ENCODE measurements at places on chromosomes 7 and 10. TPM values are rescaled to one million over a fixed set of nuclear protein-coding genes. Genes with fewer than 3 reads are reported as not detected.

DNA sequence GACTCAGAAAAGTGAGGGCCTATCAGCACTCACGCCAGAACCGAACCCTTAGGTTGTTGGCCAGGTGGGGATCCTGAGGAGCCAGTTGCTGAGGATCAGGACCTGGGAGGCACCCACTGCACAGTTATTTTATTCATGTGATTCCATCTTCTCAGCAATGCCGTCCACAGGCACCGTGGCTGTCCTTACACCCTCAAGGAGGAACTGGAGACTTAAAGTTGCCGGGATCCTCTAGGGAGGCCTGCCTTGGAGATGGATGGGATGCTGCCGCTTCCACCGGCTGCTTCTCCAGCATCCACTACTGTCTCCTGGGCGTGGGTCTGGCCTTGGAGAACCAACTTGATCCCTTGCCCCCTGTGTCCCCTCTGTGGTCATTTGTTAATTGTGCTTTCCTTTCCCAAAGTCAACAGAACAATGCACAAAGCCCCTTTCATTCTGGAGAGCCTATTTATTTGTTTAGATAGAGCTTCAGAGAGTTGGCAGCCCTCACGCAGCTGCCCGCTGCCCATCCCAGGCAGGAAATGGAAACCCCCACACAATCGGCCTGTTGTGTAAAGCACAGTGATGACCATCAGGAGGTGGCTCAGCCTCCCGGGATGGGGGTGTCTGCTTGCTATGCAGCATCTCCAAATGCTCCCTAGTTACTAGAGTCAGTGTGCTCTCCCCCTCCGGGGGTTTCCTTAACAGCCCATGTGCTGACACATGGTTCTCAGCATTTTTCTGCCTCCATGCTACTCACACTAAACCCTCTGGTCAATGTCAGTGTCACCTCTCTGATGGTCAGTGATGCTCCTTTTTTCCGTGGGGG is 52.9 kb upstream of the IGFBP3 start:
- DNase-seq: peak; percentile 9

DNA sequence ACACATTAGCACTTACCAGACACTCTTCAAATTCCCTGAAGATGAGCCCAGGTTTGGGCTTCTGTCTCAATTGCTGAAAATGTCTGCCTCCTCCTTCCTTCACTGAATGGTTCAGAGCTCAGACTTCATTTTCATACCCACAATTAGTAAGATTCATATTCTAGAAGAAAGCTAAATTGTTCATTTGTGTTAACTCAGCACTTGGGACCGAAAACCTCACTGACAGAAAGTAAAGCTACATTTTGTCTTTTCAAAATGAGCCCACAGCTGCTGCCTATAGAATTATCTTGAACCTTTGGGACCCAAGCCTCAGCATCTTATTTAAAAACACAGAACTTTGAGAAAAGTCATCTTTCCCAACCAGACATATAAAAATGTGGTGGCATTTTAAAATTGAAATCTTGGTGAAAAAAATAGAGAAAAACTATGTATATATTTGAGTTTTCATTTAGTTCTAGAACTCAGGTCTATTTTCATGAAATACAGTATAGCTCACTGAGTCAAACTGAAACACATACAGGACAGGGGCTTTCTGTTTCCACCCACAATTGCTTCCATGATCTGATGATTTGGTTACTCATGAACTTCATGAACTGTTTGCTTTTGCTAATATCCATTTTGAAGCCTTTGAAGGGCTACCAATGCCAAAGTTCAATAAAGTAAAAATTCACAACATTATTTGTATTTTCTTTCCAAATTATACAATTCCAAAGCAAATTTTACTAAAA is 119.1 kb upstream of the PFKP start:
- DNase-seq: no peak

GRCh38 chr7:117458977-117459583 is 20.7 kb upstream of the CFTR start:
- DNase-seq: no peak

DNA sequence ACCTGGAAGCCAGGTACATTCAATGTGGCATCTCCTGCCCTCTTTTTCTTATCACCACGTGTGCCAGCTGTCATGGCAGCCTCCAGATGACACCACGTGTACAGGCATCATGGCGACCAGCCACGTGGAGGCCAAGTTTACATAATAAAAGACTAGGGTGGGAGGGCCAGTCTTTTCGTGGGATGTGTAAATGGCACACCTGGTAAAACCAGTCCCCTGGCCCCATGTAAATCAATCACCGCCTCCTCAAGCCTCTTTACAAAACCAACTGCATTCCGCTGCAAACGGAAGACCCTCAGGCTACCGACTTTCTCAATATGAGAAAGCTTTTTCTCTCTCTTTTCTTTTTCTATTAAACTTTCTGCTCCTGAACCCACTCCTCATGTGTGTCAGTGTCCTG is 65.1 kb upstream of the PHF14 start:
- no peak for DNase-seq

The RPP30 gene
- total RNA-seq: 39.7 TPM

DNA sequence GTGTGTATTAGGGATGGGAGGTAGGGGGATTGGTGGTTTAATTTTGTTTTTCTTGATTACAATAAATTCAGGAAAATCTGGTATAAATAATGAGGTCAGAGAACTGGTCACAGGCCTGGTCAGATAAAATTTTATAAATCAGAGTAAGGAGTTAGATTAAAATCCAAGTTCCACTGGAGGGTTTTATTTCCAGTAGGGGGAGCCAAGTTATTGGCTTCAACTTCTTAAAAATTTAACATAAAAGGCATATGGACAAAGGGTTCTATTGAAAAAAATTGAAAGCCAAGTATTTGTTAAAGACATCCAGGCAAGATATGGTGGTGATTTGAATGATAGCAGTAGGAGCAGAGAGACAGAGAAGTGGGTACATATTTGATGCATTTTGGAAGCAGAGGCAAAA is 763.3 kb downstream of the SORCS1 start:
- no peak for DNase-seq

The LDB3 gene
- 4.7 TPM for total RNA-seq

DNA sequence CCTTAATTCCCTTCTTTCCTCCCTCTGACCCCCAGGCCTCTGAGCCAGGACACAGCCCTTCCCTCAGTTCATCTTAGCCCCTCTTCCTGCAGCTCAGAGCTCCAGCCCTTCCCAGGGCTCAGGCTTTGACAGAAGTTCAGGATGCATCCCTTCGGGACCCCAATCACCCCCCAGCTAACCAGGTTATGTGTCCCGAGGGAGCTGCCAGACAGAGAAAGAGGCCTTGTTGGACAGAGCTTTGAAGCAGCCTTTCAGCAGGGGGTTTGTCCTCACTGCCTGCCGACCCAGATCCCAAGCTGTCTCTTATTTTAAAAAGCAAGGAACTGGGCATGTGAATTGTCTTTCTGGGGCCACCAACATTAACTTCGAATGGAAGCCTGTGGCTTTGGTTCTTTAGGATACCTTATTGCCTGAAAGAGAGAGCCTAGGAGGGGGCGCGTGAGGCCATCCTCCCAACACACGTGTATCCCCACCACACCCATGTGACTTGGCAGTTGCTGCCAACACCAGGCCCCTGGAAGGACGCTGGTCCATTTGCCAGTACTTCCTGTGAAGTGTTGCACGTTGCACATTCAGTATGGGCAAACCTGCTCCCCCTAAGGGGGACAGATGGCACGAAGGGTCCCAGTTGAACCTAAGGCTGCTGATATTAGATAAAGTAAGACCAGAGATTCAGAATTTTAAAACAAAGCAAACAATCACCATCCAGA is 858 bp downstream of the CCDC136 start:
- no peak for DNase-seq

The HOXA4 gene
- 3.3 TPM for total RNA-seq

DNA sequence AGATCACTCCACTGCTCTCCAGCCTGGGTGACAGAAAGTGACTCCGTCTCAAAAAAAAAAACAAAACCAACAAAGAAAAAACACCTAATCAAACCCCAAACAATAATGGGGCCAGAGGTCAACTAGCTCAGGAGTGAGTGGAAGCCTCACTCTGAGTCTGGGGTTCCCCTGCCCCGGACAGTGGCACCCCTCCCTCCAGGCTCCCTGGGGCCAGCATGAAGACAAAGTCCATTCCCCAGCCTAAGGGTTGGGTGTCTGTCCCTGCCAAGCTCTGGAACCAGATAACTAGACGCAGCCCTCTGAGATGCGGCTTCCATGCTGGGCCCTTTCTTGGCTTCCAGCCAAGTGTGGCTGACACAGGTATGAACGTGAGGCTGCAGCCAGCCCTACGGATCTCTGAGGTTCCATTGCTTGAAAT is 1.7 kb upstream of the FUOM start:
- DNase-seq: peak; percentile 77

DNA sequence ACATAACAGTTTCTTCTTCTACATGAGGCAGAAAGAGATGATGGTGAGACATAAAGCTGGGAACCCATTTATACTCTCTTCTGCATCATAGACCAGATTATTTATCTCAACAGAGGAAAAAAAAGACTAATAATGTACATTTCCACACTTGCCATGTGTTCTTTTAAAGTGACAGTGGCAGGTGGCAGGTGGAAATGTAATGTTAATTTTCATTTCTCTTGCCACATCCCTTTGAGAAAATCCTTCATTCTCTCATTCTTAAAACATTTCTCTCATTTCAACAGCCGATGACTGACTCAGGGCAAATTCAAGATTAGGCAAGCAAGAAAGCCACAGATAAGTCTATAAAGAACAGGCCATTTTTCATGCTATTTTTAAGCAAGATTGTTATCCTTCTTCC is 635.6 kb upstream of the SORCS1 start:
- no peak for DNase-seq

DNA sequence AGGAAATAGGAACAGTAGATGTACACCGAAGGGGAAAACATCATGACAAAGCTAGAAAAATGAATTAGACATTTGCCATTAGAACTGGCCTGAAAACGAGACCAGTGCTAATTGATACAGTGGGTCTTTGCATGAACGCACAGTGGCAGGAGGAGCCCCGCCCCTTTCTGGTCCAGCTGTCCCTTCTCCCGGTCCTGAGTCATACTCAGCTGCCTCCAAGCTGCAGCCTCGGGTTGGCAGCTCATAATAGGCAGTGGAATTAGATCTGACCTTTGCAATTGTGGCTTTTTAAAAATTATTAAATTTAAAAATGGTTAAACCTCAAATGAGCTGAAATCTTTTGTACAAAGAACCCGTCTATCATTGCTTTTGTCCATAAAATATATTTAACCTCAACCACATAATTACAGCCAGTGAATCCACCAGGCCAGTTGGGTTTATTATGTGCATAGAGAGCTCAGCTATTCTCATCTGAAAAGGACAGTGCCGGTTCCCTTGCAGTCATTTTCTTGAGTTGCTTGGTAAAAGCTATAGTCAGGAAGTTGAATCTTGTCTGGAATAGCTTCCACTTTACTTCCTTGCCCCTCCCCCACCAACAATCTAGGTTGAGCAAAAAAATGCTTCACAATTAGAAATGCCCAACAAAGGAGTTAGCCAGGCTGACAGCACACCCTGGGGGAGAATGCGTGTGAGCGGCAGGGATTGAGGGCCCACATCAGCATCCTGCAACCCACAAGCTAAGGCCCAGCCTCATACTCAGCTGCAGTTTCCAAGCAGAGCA is 147.1 kb downstream of the BUB3 start:
- DNase-seq: no peak

GRCh38 chr10:20890009-20890408 is 7.1 kb downstream of the NEBL start:
- no peak for DNase-seq

GRCh38 chr10:127405221-127405620 is 143.9 kb upstream of the NPS start:
- DNase-seq: no peak

DNA sequence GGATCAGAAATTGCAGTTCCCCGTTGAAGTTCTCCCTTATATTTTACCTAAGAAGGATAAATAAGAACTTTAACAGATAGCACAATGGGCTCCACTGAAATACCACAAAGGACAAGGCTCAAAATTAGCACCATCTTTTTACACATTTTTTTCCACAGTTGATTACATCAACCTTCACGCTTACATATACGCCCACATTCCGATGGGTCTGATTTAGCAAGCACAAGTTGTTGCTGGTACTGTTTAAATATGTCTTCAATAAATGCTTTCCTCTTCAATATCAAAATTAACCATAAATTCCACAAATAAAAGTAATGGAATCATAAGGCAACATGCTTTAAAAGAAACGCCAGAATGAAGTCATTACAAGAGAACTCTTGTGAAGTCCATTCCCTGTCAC is 79.5 kb downstream of the NEBL start:
- DNase-seq: no peak

The ICA1 gene
- total RNA-seq: 47.5 TPM

The RPEL1 gene
- not detected for total RNA-seq

- no peak for DNase-seq
These were observed 4.4 kb upstream of the SEMA3C start for GRCh38 chr7:80923211-80923612.

GRCh38 chr10:116109481-116109880 is 163.5 kb downstream of the GFRA1 start:
- DNase-seq: no peak

The RSPH10B gene
- total RNA-seq: not detected

DNA sequence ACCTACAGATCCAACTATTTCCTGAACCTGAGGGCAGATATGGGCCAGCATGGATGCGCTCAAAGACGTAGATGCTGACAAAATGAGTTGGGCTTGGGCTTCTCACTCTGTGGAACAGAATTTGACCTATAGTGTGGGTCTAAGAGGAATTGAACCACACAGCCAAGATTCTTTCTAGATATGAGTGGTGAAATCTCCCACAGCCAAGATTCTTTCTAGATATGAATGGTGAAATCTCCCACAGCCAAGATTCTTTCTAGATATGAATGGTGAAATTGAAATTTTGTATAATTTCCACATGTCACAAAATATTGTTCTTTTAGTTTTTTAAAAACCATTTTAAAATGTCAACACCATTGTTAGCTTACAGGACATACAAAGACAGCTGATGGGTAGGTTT is 215.4 kb upstream of the LRGUK start:
- DNase-seq: no peak

The DLX5 gene
- not detected for total RNA-seq

GRCh38 chr7:44541028-44541869 is at the start of gene NPC1L1:
TSS of gene NPC1L1 (minus strand) at chr7:44541330. CDS start at chr7:44541259, 71 bp downstream.
- no peak for DNase-seq

- no peak for DNase-seq
These were observed 1.5 kb downstream of the IL6 start for GRCh38 chr7:22728401-22729029.

GRCh38 chr10:126394948-126395347 is 6.7 kb upstream of the ADAM12 start:
- DNase-seq: no peak

The VPS50 gene
- total RNA-seq: 27.2 TPM

GRCh38 chr10:6207658-6208057 is 4.9 kb downstream of the PFKFB3 start:
- no peak for DNase-seq

GRCh38 chr7:12649348-12649747 is 38.1 kb upstream of the ARL4A start:
- DNase-seq: no peak

The ZNF248 gene
- 8.2 TPM for total RNA-seq

GRCh38 chr10:21334891-21335696 is 190.4 kb downstream of the SKIDA1 start:
- DNase-seq: peak; percentile 19

DNA sequence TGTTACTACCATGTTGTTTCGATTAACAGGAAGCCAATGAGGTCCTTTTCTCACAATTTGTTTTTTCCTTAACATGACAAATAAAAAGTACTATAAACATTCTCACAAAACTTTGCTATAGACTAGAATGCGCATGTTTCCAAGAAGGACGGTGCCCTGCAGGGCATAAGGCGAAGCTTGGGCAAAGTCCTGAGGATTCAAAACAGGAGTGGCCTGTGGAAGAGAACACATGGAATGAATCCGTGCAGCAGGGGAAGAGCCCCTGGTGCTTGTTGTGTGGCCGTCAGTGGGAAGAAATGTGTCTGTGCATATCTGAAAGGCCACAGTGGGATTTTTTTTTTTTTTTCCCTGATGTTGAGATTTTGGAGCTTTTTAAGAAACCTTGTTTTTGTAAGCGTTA is 67.6 kb downstream of the ITGA8 start:
- no peak for DNase-seq
